Skeletal muscle cell (primary cell): ENCODE measurements at places on chromosomes 4 and X.

DNA sequence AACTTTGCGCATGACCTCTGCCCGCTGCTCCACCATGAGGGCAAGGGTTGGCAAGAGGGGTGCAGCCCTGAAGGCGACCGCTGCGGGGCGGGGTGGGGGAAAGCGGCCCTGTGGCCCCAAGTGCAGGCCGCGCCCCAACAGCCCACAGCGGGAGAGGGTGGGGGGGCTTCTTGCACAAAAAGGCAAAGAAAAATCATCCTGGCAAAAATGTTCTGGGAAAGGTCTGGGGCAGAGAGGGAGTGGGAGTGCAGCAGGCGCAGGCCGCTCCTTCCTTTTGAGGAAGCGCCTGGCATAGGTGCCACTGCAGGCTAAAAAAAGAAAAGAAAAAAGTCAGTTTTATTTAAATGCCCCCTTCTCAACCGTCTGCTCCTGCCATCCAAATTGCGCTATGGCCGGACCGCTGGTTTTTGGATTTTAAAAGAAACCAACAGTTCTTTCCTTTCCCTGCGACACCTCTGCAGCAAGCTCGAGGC, 1.4 kb downstream of the ARX start:
- DNase-seq = no peak

GRCh38 chr4:84483688-84484087, 15.4 kb downstream of the NKX6-1 start:
- no peak for DNase-seq

DNA sequence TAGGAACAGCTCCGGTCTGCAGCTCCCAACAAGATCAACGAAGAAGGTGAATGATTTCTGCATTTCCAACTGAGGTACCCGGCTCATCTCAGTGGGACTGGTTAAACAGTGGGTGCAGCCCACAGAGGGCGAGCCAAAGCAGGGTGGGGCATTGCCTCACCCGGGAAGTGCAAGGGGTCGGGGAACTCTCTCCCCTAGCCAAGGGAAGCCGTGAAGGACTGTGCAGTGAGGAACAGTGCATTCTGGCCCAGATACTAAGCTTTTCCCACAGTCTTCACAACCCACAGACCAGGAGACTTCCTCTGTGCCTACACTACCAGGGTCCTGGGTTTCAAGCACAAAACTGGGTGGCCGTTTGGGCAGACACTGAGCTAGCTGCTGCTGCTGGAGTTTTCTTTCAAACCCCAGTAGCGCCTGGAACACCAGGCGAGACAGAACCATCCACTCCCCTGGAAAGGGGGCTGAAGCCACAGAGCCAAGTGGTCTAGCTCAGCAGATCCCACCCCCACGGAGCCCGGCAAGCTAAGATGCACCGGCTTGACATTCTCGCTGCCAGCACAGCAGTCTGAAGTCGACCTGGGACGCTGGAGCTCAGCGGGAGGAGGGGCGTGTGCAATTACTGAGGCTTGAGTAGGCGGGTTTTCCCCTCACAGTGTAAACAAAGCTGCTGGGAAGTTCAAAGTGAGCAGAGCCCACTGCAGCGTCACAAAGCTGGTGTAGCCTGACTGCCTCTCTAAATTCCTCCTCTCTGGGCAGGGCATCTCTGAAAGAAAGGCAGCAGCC, 84.6 kb downstream of the THOC2 start:
- DNase-seq = peak; percentile 18

DNA sequence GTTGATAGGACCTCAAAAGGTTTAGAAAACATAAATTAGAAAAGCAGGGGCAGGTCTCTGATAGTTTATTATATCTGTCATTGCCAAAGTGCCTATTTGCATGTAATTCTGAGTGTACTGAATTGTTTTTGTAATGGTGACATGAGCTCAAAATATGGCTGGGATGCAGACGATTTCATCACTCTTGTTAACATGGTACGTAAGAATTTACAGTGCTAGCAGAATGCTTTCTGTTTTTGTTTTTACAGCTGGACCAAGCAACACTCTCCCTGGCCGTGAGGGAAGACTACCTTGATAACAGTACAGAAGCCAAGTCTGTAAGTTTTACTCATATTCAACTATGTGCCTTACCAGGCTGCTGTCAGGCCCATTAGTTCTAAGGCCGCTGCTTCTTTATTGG, 58.1 kb downstream of the PHEX start:
- peak; percentile 63 for DNase-seq

DNA sequence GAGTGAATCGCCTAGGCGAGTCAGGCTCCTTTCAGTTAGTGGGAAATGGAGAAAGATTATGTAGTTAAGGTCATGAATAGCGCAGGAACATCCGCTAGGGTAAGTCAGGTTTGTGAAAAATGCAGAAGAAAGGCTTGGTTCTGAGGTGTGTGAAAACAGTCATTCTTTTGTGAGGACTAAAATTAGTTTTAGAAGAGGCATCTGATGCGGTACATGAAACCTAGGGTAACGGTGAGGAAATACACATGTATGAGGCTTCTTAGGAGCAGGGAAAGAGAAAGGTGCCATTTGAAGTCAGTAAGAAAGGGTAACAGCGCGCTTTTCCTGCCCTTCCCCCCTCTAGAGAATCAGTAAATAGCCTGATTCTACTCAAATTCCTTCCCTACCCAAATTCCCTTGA, 570 bp upstream of the RNF128 start:
- DNase-seq = no peak

DNA sequence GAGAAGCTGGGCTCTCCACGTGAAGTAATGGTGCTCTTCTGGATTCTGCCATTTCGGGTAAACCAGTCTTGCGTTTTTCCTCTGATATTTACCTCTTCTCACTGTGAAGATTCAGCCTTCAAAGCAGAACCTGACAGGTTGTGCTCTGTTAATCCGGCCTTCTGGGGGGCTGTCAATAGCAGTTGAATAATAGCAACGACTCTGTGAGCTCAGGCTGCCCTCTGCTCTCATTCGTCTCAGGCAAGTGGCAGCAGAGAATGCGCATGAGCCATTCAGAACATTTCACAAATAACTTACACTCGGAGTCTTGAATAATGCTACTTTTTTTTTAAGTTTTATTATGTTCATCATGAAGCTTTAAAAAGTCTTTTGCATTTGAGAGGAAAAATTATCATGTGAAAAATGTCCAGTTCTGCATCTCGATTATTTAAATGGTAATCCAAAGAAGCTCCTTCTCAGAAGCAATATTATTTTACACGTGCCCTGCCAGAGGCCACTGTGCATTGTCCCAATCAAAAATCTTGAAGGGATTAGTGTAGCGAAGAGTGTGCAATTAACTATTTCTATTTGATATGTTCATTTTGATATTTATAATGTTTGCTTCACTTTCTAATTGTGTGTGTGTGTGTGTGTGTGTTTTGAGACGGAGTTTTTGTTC, 354.2 kb upstream of the FAT1 start:
- DNase-seq = no peak

- DNase-seq = no peak
Observed at GRCh38 chr4:152819026-152819645, 39.4 kb downstream of the ARFIP1 start.

DNA sequence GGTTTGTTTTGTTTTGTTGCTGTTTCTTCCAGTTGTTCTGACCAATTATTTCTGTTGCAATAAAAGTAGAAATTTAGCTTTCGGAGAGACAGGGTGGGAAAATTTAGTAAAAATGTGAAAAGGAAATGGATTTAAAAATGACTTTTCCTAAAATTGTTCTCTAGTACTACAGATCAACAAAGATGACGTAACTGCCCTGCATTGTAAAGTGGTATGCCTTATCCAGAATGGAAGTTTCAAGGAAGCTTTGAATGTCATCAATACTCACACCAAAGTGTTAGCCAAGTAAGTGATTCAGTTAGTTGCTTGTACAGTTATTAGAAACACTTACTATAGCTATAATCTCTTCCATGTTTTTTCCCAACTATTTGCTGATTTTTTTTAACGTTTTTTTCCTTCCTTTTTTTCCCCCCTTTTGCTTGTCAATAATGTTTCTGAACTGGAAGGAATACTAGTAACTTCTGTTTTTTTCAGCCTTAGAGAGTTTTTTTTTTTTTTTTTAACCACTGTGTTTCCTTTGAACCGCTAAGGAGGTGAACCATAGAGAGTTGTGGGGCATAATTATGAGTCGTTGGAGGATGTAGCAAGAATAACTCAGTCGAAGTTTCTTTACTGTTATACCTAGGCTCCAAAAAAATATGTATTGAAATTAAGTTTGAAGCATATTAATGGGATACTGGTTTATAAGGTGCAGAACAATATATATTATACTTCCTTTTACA, 2.2 kb downstream of the SRP72 start:
- DNase-seq = no peak

- DNase-seq = no peak
Observed at GRCh38 chr4:1378559-1379231, 27.5 kb downstream of the NKX1-1 start.

DNA sequence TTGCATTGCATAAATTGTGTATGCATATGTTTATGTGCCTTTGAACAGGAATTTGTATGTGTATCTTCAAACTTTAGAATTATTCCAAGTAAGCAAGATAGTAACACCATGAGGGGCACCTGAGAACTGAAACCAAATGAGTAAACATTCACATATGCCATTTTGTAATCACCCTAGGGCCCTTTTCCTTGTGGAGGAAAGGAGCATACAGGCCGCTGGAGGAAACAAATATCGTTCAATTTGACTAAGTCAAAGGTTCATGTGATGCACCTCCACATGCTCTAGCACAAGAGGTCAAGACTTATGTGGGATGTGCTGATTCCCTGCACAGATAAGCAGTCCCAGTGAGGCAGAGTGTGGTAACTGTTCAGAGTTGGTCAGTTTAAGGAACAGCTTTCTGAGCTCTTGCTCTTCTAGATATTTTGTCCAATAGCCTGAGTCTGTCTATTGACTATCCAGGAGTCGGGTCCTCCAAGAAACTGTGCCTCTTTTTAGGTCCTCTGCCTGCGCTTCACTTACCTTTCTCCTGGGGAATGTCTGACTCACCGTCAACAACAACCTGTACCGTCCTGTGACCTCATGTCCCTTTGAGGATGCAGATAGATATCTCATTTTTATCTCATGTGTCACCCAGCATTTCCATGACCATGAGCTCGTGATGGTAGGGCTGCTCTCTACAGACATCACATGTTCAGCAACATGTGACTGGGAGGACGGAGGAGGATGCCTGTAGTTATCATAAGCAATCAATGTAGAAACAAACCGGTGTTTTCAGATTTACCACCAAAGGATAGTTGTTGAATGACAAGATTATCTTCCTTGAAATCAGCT, 196.9 kb downstream of the NWD2 start:
- DNase-seq = no peak

DNA sequence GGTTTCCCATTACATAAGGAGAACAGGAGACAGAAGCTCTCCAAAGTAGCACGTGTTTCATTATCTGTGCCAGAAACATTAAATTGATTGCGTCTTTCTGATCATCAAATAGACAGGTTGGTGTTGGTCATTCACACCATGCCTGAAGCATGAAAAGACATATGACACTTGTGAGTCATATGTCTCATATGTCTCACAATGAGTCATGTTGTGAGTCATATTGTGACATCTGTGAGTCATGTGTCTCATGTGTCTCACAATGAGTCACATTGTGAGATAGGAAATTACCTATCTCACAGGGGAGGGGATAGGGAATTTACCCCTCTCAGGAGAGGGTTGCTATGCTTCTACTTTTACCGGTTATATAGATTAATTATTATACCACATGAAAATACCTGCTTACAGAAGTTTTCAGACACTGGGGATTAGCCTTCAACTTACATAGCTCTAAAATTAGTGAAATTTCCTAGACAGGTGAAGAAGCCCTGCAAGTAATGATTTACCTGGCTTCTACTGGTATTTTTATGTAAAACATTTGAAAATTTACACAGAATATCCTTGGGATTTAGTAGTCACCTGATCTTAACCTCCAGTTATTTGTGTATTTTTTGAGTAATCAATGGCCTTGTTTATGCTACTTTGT, 80.8 kb downstream of the NPFFR2 start:
- DNase-seq = peak; percentile 59

DNA sequence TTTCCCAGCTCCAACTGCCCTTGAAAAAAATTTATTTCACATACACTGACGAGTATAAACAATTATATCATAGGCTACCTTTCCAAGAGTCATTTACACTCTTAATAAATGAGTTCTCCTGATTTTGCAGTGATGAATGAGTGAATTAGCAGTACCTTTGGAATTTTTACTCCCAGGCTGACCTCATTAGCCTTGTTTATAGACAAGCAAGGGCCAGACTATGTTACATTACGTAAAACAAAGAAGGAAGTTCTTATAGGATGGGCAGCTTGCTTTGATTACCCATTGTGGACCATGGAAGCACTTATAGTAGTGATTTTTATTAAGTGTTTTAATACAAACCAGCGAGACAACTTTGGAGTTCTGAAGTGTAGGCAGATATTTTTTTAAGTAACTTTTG, 112.9 kb upstream of the C1QTNF7 start:
- no peak for DNase-seq

DNA sequence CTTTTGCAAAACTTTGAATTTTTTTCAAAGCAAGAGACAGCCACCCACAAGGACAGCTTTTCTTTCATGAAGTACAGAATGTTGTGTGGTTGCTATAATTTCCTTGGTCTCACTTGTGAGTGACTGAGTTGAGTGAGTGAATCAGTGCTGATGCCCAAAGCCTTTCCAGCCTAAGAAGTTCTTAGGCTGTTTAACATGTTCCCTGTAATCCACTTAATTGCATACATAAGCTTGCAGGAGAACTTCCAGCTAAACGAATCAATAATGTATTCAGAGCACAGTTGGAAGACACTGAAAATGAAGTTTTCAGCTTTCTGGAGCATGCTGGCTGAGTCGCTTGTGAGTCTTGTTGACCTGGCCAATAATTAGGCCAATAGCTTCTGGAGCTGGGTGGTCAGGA, 42.0 kb upstream of the GK2 start:
- no peak for DNase-seq

DNA sequence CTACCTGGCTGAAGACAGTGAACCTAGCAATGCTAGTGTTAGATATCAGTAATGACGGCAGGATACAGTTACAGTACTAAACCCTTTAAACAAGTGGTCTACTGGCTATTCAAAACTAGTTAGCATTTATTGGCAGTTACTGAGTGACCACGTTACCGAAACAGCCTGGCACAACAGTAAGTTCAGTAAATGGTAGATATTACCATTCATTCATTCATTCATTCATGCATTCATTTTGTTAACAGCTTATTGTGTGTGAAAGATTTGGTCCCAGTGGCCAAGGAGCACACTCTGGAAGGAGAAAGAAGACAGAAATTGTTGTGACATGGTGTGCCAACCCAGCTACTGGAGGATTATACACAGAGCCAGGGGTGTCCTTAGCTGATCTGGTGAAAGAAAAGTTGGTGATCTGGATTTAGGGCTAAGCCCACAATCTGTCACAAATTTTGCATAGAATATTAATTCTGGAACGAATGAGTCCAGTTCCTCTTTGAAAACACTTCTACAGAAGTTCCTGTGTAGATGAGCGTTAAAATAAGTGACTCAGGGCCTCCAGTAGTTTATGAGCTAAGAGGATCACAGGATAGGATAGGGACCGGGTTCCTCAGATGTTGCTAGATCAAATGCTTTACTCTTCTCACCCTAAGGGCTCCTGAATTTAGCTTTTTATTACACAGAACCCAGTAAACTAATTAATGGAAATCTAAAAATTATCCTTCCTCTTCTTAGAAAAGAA, 179.1 kb downstream of the CBR4 start:
- DNase-seq = no peak

- DNase-seq = no peak
Observed at GRCh38 chr4:46980851-46981250, 12.5 kb downstream of the GABRA4 start.

- DNase-seq = no peak
Observed at GRCh38 chrX:120452131-120452530, 17.0 kb downstream of the LAMP2 start.
